NCI-H1417 treated with DMSO at 0.1 percent for 48 hours (cell line): ENCODE measurements at places on chromosomes 11 and 22.

DNA sequence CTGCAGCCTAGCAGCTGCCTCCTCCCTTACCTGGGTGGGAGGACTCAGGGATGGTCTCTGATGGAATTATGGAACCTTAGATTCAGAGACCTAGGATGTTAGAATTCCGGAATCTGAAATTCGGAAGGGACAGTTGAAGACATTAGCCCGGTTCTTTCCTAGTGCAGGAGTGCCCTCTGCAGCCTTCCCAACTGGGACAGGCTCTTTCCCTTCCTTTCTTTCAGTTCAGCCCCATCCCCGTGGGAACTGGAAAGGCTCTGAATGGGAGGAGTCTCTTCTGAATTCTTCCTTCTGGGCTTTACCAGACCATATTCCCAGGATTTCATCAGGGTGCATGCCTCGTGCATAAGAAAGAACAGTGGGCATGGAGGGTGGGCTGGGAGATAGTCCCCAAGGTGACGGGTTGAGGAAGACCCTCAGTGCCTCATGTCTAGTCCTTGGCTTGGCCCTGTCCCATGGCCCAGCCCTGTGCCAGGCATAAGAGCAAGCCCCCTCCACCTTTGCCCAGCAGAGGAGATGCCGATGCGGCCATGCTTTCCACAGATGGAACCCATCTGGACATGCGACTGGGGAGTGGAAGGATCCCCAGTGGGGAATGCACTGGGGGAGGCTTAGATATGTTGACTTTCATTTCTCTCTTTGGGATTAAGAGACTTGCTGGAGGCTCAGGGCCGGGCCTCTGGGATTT, 14.4 kb downstream of the DNAJB13 start:
- DNase-seq: no peak

DNA sequence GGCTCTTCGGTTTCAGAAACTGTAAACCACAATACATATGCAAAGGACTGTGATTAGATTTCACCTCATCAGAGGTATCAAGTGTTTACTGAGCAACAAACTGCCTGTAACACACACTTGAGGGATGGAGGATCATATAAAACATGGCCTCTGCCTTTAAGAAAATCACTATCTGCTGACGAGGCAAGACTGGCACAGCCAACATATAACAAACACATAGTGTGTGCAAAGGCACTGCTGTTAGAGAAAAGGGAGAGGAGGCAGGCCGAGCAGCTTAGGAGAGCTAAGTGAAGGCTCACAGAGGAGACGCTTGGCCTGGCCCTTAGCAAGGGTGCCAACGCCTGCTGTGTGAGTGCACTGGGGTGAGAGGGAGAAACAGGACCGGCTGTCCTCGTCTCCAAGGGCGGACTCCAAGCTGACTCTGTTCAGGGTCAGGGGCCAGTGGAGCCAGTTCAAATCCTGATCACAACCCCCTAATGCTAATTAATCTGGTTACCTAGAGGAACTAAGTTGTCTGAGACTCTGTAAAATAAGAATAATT, 48.2 kb downstream of the LRFN4 start:
- no peak for DNase-seq

DNA sequence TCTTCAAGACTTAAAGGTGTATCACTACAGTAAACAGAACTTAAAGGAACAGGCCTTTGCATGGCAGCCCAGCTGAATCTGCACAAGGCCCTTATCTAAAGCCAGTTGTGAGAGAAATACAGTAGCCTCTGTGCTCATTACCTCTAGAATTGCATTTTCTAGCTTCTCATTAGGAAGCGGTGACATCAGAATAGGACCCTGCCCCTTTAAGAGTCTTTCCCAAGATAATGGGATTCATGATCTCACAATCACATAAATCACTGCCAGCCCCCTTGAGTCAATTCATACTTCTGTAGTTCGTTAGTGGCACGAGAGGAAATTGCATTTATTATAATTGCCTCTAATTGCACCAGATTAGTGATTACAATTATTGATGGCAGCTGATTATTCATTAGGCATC, 170.3 kb downstream of the NTM start:
- DNase-seq: no peak

- no peak for DNase-seq
Measured at GRCh38 chr11:2521733-2522630, 77.2 kb downstream of the KCNQ1 start.

DNA sequence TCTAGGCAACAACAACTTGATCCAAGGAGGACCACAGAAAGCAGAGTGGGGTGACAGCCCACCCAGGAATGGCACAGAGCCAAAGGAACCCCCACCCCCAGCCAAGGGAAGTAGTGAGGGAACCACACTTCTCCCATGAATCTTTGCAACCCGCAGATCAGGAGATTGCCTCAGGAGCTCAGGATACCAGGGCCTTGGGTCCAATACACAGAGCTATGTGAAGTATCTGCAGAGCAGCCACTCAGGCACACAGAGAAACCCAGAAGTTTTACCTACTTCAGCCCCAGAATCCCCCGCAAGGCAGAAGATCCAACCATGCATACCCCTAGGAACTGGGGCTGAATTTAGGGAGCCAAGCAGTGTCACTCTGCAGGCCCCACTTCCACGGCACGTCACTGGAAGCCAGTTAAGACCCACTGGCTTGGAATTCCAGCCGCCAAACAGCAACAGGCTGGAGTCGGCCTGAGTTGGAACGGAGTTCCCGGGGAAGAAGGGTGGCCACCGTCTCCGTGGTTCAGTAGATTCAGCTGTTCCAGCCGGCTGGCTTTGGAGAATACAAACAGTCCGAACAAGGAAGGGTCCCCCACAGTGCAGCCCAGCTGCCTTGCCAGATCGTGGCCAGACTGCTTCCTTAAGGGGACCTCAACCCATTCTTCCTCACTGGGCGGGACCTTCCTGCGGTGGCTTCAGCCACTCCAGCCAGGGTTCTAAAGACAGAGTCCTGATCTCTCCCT, 174.1 kb downstream of the TTC28 start:
- no peak for DNase-seq

GRCh38 chr11:131064373-131064991, 148.2 kb upstream of the SNX19 start:
- peak; percentile 20 for DNase-seq

- DNase-seq: no peak
Measured at GRCh38 chr22:35424761-35425160, 24.8 kb downstream of the MCM5 start.

DNA sequence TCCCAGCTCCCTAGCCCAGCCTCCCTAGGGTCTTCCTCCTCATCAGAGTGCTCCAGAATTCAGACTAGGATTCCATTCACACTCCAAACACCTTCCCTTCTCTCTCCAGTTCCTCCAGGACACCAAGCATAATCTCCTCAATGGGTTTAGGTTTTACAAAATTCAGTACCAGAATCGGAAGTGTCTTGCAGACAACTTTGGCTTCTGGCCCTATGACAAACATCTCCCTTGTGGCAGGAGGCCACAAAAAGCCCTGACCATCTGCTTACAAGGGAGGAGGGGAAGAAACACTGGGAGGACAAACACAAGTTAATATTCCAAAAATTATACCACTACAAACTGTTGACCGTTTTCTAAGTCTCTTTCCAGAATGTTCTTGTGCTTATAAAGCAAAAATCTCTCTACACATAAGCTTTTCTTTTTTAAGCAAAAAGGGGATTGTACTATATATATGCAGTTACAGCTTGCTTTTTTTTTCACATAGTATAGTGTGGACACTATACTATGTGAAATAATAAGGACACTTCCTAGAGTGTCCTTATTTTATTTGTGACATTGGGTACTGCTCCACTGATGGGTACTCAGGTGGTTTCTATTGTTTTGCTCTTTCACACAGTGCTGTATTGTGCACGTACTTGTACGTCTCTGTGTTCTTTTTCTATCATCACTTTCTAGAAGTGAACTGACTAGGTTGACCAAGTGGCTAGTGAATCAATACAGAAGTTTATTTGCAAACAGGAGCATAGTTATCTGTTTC, 78.7 kb downstream of the BDNF start:
- no peak for DNase-seq

GRCh38 chr22:38442967-38443627, 11.9 kb downstream of the KCNJ4 start:
- no peak for DNase-seq

DNA sequence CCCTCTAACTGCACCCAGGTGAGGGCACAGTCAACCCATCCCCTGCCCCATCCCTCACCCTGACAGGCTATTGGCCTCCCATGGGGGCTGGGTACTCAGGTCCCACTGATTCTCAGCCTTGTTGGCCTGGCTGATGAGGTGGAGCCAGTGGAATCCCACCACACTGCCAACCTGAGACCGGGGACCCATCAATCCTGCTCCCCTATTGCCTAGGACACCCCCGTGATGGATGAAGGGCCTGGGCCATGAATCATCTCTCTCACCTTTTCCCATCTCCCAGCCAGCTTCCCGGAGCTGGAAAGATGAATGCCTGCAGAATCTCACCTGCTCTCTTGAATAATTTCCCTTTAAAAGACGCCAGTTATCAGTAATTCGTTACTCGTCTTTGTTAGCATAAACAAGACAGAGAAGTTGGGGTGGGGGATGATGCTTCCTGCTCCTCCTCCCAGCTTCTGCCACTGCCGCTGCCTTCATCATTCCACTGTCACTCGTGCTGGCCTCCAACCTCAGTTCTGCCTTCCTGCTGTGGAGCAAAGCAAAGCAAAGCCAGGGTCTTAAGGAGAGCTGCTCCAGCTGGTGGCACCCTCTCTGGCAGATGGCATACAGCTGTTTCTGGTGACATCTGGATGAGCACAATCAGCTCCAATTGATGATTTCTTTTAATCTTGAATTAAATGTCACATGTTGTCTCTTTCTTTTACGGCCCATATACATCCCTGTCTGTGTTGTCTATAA, 204.0 kb upstream of the NECTIN1 start:
- DNase-seq: no peak

DNA sequence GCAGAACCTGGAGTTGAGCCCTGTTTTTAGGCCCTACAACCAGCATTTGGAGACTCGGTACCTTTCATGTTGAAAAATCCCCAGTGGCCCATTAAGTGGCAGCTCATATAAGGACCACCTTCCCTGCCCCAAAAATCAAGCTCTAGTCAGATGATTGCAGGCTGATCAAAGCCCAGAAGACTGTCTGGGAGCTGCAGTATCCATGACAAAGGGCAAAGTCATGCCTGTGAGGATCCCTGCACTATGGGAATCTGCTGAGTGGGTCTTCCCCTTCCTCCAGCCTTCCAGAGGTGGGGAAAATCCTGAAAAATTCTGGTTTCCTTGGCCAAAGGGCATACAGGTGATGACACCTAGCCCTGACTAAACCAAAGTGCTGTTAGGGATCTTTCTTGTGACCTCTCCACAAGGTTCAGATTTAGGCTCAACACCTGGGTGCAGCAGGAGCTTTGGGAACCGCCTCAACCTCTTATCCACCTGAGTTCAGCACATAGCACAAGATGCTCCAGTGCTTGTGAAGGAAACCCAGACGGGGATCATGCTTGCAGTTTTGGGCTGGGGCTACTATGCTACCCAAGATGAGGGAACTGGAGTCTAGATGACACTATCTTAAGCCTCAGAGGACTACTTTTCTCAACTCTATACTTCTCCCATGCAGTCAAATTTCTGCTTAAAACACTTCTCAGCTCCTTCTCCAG, 1.2 kb upstream of the TRIM3 start:
- DNase-seq: no peak

DNA sequence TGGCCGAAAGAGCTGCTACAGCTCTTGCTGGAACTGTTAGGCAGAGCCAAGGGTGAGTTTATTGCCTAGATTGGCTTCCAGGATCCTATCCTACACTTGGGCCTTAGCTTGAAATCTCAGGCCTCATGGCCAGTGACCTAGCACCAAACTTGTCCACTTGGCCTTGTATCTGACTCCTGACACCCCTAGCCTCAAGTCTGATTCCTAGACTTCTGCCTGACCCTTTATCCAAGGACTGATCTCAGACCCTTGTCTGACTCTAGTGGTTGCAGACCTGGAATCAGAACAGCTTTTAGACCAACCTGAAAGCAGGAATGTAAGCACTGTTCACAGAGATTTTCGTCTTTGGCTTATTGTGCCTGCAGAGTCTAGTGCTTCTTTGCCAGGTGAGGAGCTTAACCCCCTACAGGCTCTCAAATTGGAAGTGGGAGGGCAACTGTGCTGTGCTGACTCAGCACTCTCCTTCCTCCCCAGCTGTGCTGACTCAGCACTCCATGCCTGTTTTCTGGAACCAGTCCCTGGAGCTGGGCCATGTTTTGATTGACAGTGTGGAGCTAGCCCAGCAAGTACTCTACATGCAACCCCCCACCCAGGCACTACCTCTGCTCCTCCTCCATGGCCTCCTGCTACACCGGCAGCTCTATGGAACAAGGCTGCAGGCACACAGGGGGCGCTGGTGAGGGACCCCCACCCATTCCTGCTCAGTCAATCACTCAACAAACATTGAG, 35.1 kb downstream of the RRP8 start:
- peak; percentile 1 for DNase-seq

DNA sequence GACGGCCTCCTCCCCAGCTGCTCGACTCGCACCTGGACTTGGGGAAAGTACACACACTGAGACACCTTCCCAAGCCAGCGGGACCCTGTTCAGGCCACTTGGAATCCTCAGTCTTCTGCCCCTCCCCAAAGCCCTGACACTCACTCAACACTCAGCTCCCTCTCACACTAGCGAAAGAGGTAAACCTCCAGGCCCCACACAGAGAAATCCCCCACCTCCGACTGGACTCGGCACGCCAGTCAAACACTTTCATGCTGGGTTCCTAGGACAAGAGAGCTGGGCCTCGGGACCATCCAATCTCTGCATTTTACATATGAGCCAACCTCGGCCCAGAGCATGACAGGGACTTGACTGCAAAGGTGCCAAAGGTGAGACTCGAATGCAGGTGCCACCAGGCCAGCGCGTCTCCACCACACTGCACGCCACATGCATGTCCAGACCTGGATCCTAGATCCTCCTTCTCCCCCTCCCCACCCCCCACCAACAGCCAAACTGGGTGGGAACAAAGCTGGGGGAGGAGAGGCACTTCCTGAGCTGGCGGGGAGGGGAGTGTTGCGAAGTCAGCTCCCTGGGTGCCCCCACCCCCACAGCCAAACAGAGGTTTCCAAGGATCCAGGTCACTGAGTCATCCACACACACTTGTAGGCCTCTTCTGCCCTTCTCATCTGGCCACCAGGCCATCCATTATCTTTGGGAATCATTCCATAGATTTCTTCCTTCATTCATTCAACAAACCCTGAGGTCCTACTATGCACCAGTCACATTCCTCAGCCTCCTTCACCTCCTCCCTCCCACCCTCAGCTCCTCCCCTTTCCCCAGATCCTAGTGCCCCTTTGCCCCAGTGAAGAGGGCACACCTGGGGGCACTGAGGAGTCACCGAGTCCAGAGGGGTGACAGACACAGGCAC, 10.7 kb upstream of the CD5 start:
- DNase-seq: no peak

DNA sequence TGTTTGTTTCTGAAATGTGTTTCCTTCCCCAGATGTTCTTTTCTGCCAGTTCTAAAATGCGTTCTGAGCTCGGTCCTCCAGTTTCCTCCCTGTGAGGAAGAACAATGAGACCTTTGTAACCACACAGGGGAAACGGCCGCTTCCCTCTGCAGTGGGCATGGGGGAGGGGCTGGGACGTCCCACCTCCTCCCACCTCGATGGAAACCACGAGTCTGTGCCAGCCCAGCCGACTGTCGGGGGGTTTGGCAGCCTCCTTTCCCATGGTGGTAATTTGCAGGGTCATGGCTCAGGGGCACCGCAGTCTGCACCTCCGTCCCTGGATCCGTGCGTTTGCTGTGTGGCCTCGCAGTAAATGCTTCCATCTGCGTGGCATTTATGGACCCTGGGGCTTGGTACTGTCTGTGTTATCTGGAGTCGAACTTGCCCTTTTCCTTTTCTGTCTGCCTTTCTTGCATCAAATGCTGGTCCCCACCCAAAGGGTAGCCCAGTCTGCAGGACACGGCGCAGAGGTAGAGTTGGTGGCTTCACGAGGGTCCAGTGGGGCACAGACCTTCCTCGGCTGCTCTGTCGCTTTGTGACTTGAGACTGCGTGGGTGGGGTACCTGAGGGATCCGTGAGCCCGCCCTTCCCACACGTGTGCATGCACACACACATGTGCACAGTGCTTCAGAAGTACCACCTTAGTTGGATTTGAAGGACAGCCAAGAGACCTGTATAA, 16.1 kb downstream of the LRP5 start:
- DNase-seq: no peak
